CD4-positive, alpha-beta T cell treated with Interferon gamma for 1 hour (primary cell): ENCODE measurements at places on chromosomes 7 and 10.

DNA sequence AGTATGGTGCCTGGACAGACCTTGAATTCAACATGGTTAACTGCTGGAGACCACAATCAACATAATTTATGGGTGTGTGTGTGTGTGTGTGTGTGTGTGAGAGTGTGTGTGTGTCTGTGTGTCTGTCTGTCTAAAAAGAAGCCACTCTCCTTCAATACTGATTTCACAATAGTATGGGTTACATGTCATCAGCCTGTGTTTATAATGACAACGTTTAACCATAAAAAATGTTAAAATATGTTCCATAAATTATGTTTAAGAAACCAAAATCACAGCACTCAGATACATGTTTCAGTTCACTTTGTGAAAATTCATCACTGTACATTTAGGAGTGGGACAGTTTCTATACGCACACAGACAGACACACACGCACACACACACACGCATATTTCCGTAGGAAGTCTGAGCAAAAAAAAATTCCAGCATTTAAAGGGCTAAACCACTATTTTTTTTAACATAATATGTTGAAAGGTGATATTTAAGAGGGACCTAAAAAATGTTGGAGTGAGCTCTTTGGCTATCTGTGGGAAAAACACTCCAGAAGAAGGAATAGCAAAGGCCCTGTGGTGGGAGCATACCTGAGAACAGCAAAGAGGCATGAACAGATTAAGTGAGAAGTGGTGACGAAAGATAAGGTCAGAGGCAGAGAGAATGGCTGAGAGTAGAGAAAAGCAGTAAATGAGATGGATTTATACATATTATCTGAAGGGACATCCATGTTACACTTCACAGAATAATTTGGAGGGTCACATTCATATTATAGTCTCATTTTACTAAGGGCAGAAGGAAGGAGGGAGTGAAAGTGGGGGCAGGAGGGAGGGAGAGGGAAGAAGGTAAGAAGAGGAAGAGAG, 10.9 kb downstream of the PDZD8 start:
- no peak for DNase-seq

DNA sequence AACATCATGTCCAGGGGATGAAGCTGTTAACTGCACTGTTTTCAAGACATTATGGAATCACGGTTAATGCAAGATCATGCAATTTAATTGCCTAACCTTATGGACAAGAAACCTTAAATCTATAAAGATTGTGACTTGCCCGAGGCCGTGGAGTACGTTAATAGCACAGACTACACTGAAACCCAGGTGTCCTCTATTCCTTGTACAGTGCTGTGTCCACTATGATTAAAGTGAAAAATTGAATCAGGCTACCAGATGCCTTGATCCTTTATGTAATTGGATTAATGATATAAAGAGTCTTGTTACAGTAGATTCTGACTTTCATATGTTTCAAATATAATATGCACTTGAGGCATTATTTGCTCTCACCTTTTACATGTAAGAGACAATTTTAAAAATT, 33.9 kb upstream of the ETV1 start:
- no peak for DNase-seq

- no peak for DNase-seq
Observed at GRCh38 chr10:124086787-124087671, 6.4 kb downstream of the CHST15 start.

- DNase-seq, result no peak
Observed at GRCh38 chr10:101816913-101817336, 1.3 kb downstream of the OGA start.

DNA sequence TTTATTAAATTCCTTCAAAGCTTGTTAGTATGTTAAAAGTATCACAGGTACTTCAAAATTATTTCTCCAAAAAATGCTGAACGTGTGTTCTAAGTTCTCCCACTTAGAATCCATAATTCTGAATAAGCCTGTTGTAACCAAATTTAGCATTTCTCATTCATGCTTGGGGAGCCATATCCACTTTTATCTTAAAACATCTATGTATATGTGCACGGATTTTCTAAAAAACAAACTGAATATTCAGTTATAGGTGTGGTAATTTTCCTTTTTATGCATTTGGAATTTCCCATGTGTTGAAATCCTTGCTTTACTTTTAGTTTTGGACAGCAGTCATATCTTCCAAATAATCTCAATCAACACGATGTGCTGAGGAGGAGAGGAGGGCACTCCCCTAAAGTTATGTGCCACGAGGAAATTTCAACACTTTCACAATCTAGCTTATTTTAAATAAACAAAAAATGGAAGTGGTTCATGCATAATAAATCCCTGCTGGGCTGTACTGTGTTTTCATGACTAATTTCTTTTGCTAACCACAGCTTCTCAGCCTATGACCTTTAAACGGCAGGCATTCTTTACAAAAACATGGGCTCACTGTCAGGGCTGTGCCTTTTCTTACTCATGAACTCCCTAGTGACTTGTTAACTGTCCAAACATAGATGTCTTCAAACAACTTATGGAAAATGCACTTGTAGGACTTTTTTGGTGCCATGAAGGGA, 380.3 kb upstream of the SEMA3C start:
- no peak for DNase-seq

- no peak for DNase-seq
Observed at GRCh38 chr7:140176122-140176701, 571 bp downstream of the KDM7A start.

GRCh38 chr7:151137791-151138152, 29.7 kb downstream of the GBX1 start:
- DNase-seq, result no peak

- peak; percentile 24 for DNase-seq
Observed at GRCh38 chr7:133484086-133484485, 231.2 kb downstream of the EXOC4 start.

DNA sequence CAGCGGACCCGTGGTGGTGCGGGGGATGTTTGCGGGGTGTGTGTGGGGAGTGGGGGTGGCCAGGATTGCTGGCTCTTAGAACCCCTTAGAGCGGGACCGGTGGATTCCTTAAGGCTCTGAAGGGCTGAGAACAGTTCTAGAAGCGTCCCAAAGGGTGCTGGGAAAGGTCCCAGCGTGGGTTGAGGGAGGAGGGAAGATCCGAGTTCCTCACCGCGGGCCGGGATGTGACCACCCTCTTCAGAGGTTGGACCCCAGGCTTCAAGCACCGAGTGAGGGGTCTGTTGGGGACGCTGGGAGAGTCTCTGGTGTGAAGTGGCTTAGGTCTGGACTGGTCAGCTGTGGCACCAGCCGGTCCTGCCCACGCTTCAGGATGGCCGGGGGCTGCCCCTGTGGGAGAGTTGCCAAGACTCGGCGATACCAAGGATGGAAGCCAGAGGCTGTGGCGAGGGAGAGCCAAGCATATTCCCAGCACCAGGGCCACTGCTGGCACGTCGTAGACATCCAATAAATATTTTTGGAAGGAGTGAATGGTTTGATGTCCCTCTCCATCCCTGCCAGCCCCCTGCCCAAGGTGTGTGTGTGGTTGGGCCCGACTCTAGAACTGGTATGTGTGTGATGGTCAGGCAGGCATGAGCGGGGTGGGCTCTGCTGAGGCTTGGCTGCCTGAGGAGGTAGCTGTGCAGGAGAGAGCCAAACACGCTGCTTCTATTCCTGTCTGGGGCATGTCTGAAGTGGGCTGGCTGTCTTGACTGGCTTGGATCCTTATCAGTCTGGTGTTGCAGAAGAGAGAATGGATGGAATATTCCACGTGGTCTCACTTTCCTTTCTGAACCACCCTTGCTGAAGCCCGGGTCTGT, 19.2 kb downstream of the ZNF775 start:
- DNase-seq, result no peak

DNA sequence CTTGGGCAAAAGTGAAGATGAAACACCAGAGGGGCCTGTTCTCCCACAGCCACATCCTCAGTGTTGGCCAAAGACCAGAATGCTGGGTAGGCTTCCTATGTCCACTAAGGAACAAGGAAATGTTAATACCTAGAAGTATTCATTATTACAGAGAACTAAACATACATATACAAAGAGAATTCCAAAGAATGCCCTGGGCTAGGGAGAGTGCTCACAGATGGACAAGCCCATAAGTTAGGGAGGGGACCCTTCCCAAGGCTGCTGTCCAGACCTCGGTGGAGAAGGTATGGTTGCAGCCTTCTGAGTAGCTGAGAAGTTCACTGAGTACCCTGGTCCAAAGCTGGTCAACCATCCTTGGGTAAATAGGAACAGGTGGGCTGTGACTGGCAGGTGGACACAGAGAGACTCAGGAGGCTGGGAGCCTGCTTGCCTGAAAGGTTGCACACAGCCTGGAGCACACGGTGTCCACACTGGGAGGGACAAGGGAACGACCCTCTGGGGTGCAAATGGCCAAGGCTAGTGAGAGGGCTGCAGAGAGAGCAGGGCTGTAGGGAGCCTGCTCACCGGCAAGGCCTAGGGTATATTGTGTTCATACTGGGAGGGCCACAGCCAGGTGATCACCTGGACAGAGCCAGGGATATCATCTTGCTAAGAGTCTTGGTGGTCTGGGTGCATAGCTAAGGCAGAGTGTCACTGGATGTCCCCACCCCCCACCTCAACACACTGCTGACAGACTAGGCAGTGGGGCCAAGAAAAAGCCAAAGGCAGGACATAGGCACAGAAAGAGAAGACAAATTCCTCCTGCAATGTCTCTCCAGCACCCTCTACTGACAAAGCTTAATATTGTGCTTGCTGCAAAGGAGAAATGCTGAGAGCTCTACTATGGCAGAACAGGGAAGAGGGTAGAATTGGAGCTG, 40.3 kb downstream of the CPVL start:
- DNase-seq, result no peak
